ENCODE measurements at places on chromosomes 2 and 18. TPM values are rescaled to one million over a fixed set of nuclear protein-coding genes. Genes with fewer than 3 reads are reported as not detected.

GRCh38 chr2:26674002-26674751 lies 18.3 kb upstream of the KCNK3 start:
- H3K36me3 ChIP-seq: no peaks in the 10 kb centered on the region
- no peak overlapping the region for H3K4me3 ChIP-seq
- no peak for DNase-seq
- no peak overlapping the region for H3K27ac ChIP-seq

DNA sequence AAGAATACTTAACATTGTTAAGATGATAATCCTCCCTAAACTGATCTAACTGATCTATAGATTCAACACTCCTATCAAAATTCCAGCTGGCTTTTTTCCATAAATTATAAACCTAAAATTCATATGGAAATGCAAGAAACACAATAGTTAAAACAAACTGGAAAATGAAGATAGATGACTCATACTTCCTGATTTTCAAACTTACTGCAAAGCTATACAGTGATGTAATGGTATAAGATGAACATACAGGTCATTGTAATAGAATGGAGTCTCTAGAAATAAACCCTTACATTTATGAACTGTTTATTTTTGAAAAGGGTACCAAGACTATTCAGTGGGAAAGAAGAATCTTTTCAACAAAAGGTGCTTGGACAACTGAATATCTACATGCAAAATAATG lies 32.3 kb downstream of the UBXN4 start:
- H3K36me3 ChIP-seq: peaks cover 100% of the 10 kb centered on the region
- no peak overlapping the region for H3K27ac ChIP-seq
- H3K4me1 ChIP-seq: no peaks in the 10 kb centered on the region
- no peak for DNase-seq
- H3K27me3 ChIP-seq: no peaks in the 10 kb centered on the region

DNA sequence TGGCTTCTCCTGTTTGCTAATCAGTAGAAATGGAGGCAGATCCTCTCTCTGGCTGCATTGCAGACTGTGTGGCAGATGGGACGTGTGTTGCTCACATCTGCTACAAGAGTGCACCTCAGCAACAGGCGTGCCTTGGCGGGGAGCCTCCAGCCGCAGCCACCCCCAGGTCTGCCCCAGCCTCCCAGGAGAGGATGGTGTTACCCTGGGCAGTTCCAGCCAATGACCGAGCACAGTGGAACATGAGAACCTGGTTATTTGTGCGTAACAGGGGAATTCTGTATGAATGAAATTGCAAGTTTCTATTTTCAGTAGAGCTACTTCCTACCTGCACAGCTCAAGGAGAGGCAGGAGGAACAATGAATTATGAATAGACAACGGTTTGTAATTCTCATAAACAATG lies 130.6 kb upstream of the CBLN2 start:
- no peaks in the 10 kb centered on the region for H3K36me3 ChIP-seq
- no peaks in the 10 kb centered on the region for H3K4me1 ChIP-seq
- H3K27ac ChIP-seq: no peak overlapping the region
- no peak overlapping the region for H3K4me3 ChIP-seq
- H3K27me3 ChIP-seq: no peaks in the 10 kb centered on the region

DNA sequence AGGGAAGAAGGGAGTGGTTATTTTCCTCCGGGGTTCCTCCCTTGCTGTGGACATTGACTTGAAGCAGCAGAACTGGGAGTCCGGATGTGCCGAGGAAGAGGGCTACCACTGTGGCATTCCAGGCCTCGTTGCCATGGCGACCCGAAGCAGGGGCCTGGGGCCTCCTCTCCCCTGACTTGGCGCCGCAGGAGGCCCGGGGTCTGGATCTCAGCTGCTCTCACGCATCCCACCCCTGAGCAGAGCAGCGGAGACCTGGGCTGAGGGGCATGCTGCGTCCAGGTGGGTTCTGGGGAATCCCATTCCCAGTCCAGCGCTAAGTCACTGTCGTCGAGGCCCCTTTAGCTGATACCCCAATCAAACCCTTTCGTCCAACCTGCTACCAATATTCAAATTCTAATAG lies 100.2 kb downstream of the BCL11A start:
- no peak overlapping the region for H3K4me3 ChIP-seq
- H3K27me3 ChIP-seq: no peaks in the 10 kb centered on the region
- peaks cover 4% of the 10 kb centered on the region for H3K36me3 ChIP-seq
- H3K27ac ChIP-seq: no peak overlapping the region

DNA sequence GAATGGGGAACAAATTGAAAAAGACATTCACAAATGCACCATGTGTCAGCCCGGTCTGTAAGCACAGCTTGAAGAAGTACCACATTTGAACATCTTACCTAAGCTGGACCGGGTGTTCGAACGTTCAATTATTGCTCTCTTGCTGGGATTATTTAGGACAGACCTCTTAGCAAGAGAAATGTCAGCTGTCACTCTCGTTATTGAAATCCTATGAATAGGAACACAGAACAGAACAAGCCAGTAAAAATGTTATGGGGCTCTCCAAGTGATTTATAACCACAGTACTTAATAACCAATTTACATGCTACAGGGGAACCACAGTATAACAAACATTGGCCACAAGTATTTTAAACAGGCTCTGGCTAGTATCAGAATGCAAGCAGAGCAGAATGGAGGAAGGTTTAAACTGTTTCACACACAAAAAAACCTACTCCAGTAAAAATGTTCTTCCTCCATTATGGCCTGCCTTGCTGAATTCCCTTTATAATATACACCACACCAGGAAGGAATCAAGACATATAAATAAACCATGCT lies 32.5 kb upstream of the ARL5A start:
- DNase-seq: no peak
- no peaks in the 10 kb centered on the region for H3K27me3 ChIP-seq
- no peaks in the 10 kb centered on the region for H3K36me3 ChIP-seq
- no peak overlapping the region for H3K27ac ChIP-seq

DNA sequence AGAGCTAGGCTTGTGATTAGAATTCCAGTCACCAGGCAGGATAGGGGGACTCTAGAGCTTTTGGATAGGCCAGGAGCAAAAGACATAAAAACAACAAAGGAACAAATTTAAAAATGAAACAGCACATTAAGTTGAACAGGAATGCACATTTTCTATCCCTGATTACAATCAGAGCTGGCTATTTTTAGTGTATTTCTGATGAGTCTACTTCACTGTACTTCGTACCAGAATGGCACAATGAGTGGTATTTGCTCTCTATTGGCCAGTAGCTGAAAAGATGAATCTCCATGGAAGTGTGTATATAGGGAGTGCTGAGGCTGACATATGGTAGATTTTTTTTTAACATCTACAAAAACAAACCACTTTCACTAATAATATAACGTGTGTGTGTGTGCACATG lies 34.2 kb upstream of the LRRTM1 start:
- H3K4me3 ChIP-seq: no peak overlapping the region
- H3K27ac ChIP-seq: no peak overlapping the region
- no peaks in the 10 kb centered on the region for H3K27me3 ChIP-seq
- H3K36me3 ChIP-seq: no peaks in the 10 kb centered on the region
- DNase-seq: no peak
- H3K4me1 ChIP-seq: no peaks in the 10 kb centered on the region

GRCh38 chr2:189514104-189514503 lies 66.5 kb downstream of the SLC40A1 start:
- DNase-seq: no peak
- H3K36me3 ChIP-seq: no peaks in the 10 kb centered on the region
- H3K27me3 ChIP-seq: no peaks in the 10 kb centered on the region
- H3K4me3 ChIP-seq: no peak overlapping the region
- no peak overlapping the region for H3K27ac ChIP-seq
- H3K4me1 ChIP-seq: no peaks in the 10 kb centered on the region

DNA sequence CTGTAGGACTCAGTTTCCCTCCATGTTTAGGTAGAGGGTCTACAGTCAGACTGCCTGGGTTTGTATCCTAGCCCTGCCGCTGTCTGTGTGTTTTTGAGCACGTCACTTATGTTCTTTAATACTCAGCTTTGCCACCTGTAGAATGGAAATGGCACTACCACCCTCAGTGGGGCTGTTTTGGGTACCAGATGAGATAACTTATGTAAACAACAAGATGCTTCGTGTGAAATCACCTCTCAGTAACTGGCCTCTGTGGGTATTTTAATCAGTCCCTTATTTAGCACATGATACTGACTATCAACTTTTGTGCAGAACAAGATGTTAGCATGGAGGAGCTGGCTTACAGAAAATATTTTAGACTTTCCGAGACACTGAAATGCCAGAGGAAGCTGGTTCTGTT lies 296.0 kb downstream of the LRRTM1 start:
- no peaks in the 10 kb centered on the region for H3K36me3 ChIP-seq
- no peak for DNase-seq
- no peak overlapping the region for H3K27ac ChIP-seq
- no peak overlapping the region for H3K4me3 ChIP-seq
- H3K27me3 ChIP-seq: no peaks in the 10 kb centered on the region

DNA sequence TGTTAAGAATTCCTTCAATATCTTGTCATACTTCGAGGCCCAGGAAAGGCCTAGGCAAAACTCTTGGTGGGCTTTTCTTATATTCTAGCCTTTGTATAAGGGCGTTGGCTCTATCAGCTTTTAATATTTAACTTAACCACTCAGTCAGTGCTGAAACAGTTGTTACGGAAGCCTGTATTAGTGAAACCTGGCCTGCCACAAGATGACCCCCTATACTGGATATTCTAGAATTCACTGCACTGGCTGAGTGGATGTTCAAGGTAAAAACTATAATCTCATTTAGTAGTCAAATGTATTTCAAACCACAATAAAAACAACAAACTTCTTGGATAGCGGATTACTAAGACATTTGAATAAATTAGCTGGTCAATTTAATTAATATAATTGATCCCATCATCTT lies 91.7 kb upstream of the HNMT start:
- H3K4me3 ChIP-seq: no peak overlapping the region
- DNase-seq: no peak

- no peaks in the 10 kb centered on the region for H3K27me3 ChIP-seq
- no peaks in the 10 kb centered on the region for H3K4me1 ChIP-seq
- no peak for DNase-seq
- H3K36me3 ChIP-seq: no peaks in the 10 kb centered on the region
These were observed 222.3 kb downstream of the ZBTB7C start for GRCh38 chr18:48186861-48187260.

DNA sequence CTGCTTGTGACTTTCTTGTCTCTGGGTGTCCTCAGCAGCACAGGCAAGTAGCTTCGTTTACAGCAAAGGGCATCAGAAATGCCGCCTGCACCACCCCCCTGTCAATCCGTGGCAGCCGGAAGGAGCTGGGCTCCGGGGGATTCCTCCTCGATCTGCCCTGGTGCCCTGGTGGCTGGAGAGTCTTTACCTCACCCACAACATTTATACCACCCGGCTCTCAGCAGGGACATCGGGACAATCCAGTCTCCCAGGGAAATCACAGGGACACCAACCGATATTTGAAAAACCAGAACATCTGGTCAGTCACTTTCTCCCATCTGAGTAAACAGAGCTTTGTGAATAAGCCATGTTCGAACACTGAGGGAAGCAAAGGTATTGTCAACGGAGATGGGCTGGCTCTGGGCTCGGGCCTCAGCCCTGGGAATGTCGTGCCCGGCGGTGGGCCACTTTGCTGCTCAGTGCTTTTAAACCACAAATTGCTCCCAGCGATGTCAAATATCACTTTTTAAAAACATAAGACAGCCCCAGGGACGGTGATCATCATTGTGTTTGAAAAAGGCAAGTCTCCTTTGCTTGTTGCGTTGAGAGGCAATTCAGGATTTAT lies 210.0 kb upstream of the SALL3 start:
- peak; percentile 20 for DNase-seq
- no peaks in the 10 kb centered on the region for H3K36me3 ChIP-seq
- H3K4me1 ChIP-seq: peaks cover 13% of the 10 kb centered on the region

DNA sequence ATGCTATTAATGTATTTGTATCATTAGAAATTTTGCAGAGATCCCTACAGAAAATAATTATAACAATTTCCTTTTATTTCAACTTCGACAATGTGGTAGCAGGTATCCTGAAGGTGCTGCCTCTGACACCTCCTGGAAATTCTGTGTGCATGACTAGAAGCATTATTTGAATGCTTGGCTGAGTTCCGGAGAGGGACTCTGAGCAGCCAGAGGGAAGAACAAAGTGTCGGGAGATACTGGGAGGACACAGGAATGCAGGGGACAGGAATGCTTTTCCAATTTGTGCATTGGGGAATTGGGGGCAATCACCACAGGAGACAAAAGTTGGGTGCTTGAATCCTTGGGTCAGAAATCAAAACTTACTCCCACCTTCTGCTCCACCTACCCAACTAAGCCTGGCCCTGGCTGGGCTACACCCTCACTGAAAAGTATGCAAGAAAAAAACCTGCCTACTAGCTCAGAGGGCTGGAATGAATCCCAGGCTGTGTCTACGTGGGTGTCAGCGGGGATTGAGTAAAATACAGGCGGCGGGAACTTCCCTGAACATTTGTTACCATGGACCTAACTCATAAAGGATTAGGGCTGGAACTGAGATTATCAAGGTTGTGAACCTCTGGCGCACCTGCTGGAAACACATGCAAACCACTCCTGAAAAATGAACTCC lies 299.3 kb downstream of the SOX11 start:
- DNase-seq: peak; percentile 31
- no peaks in the 10 kb centered on the region for H3K4me1 ChIP-seq
- H3K27ac ChIP-seq: no peak overlapping the region
- no peaks in the 10 kb centered on the region for H3K27me3 ChIP-seq
- no peaks in the 10 kb centered on the region for H3K36me3 ChIP-seq

DNA sequence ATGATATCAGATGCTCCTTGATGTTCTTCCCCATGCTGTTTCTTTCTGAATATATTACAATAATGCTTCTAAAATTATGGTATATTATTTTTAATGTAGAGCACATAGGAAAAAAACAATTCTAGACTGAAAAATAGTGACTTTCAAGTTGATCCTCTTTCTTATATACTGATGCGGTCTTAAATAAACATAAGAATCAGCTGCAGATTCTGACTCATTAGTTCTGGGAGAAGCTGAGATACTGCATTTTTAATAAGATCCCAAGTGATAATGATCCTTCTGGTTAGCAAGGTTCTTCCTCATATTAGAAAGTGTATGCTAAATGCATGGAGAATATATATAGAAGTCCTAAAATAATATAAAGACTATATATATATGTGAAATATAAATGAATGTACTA lies 124.9 kb downstream of the XIRP2 start:
- H3K36me3 ChIP-seq: no peaks in the 10 kb centered on the region
- H3K27me3 ChIP-seq: no peaks in the 10 kb centered on the region
- no peak overlapping the region for H3K4me3 ChIP-seq
- H3K27ac ChIP-seq: no peak overlapping the region

DNA sequence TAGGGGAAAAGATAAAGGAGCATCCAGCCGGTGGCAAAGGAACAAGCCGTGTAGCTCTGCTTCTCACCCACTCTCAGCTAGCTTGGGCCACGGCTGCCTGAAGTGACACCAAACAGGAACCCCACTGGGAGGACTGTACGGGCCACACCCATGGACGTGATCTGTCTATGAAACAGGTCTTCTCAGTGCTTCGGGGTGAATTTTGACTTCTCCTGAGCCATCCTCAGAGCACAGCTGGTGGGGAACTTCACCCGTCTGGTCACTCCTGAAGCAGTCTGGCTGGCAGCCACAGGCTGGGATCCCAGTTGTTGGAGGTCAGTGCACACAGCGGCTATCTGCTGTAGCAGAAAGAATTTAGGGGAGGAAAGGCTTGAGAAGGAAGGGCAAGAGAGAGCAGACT lies 223.8 kb downstream of the FAM210A start:
- H3K27me3 ChIP-seq: no peaks in the 10 kb centered on the region
- H3K36me3 ChIP-seq: peaks cover 13% of the 10 kb centered on the region
- H3K4me1 ChIP-seq: peaks cover 14% of the 10 kb centered on the region
- no peak overlapping the region for H3K4me3 ChIP-seq
- no peak overlapping the region for H3K27ac ChIP-seq

The VAMP5 gene
- total RNA-seq: 82.6 TPM

The TCF4 gene
- total RNA-seq: 7.2 TPM

The DNER gene
- total RNA-seq: 6.4 TPM

The CNTNAP5 gene
- not detected for total RNA-seq

The FRZB gene
- 85.3 TPM for total RNA-seq

The FNDC4 gene
- total RNA-seq: 23.3 TPM

The RAPGEF4 gene
- total RNA-seq: 13.6 TPM

Data from stomach (tissue), 19 donors.